ENCODE measurements at places on chromosomes 6 and 20.
A peak's percentile ranks its signal among the peaks of the same experiment; 100 is the strongest.

- DNase-seq: no peak
Observed at GRCh38 chr6:44725070-44725469, 337.6 kb downstream of the CDC5L start.

DNA sequence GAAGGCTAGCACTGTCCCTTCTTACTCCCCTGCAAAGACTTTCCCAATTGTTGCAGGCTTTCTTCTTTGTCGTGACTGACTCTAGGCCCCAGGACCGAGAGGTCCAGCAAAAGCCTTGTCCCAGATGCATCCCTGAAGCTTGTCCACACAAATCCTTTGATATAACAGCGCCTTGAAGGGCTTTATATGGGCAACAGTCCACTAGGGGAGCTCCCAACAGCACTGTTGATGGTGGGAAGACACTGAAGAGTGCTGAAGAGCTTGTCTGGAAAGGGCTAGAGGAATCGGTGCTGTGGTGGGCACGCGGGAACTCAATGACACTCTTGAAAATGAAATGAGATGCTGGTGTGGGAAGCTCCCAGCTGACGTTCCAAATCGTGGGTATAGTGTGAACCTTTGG, 316.1 kb upstream of the CDH4 start:
- no peak for DNase-seq

DNA sequence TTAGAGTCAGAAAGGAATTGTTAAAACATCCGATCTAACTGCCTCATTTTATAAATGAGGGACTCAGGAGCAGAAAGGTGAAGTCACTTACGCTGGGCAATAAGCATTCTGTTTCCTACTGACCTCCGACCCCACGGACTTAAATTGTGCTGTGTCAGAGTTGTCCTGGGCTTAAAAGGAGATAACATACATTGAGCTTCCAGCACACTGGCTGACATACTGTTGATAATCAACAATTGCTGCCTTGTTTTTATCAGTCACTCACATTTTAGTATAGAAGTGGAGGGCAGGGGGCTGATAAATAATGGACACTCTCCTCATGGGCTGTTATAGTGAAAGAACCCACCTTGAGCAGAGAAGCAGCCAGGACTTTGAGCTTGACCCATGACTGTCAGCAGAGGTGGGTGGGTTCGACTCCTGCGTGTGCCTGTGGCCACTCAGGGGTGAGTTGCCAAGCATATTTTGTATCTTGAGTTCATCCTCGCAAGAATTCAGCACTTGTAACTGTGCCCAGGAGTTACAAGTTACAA, 166.5 kb upstream of the JARID2 start:
- no peak for DNase-seq

GRCh38 chr6:4790158-4790899, 14.1 kb downstream of the CDYL start:
- no peak for DNase-seq

DNA sequence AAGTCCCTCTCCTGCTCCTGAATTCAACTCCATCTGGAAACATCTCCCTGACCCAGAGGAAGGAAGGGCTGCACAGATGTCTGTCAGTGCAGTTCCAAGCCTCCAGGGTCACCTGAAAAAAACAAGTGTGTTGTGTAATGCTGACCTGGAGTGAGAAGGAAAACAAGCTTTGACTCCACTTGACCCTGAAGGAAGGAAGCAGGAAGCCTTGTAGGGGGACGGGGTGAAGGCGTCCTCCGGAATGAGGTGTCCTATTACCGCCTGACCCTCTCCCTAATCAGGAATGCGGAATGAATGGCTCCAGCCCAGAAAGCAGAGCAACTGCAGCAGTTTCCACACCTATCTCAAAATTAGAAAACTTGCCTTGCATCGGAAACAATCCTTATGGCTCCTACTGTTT, 13.9 kb upstream of the ADGRF5 start:
- DNase-seq: no peak

DNA sequence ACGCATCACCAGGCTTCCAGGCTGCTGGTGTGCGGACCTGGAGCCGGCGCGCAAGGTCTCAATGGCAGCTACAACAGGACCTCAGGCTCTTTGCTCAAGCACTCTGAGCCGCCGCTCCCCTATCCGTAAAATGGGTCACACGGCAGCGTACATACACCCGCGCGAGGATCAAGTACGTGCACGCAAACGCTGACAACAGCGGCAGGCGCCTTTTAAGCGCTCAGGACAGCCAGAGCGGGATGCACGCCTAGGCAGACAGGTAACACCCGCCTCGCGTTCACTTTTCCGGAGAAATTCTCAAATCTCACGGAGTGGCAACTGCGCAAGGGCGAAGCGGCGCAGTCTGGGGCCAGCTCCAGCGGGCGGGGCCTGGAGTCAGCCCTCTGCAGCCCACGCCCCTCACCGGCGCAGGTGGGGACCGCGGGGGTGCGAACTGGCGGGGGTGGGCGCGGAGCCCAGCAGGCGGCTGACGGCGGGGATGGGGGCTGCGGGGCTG, 535 bp downstream of the EXOC2 start:
- DNase-seq: peak; percentile 55

- DNase-seq: no peak
Observed at GRCh38 chr6:11515763-11516162, 21.8 kb upstream of the TMEM170B start.

DNA sequence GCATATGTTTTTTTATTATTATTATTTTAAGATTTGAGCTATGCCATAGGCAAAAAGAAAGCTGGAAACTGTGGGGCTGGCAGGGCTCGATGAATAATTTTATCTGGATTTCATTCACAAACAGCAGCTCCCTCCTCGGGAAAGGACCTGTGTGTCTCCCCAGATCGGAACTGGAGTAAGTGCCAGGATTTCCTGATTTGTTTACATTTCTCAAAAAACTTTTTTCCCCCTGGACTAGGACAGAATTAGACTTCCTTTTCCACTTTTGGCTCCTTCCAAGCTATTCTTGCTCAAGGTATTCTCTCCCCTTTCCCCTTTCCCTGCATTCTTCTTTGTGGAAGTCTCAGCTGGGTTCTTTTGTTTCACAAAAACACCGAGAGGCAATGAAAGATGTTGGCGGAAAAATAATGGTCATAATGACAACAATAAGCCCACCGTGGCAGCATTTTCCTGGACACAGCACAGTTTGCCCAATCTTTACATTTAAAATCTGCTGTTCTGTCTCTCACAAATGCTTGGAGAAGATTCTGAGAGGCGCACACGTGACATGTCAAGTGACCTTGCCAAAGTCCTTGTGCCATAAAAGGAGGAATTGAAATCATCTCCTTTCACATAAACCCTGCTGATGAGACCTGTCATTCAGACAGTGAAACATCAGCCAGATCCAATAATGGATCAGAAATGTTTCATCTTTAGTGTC, 85.8 kb upstream of the PREP start:
- DNase-seq: no peak

GRCh38 chr20:6024768-6025167, 29.1 kb downstream of the LRRN4 start:
- no peak for DNase-seq

- no peak for DNase-seq
Observed at GRCh38 chr6:158969148-158969547, 30.9 kb downstream of the RSPH3 start.

DNA sequence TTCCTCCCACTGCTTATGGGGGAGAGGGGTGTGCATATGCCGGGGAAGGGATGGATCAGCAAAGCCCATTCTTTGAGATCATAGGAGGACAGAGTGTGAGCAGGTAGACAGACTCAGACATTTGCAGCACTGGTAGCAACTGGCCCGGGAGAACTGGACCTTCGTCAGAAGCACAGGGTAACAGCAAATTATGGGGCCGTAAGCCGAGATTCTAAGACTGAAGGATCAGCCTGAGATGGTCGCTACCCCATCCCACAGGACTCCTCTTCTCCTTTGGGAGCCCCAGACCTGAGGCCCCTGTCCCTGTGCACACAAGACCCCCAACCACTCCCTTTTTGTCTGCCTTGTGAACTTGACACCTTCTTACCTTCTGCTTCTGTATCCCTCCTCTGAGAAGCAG, 106.5 kb downstream of the TOX2 start:
- no peak for DNase-seq

GRCh38 chr6:5672581-5673011, 334.1 kb downstream of the NRN1 start:
- DNase-seq: no peak

- no peak for DNase-seq
Observed at GRCh38 chr6:167796192-167796981, 30.3 kb upstream of the AFDN start.

- no peak for DNase-seq
Observed at GRCh38 chr6:133682506-133683307, 206.2 kb upstream of the TCF21 start.

GRCh38 chr20:64280460-64280843, 24.9 kb downstream of the PCMTD2 start:
- no peak for DNase-seq

DNA sequence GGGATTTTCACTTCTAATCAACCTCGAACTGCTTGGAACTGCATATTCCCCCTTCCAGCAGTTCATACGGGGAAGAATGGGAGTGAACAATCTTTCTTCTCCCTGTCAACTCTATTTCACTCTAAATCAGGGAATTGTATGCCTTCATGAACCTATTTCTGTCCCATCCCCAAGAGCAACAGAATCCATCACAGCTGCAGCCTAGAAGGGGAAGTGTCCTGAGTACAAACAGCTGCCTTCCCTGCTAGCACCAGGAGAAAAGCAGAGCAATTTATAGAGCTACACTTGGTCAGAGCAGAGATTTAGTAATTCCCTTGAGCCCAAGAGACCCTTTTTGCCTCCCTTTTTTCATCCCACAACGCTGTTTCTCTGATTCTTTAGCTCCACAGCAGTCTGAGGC, 208.4 kb downstream of the ADGRG6 start:
- DNase-seq: no peak

- DNase-seq: no peak
Observed at GRCh38 chr20:41095110-41095969, 42.0 kb upstream of the PLCG1 start.

GRCh38 chr6:147274776-147275175, 70.6 kb downstream of the STXBP5 start:
- DNase-seq: no peak

- no peak for DNase-seq
Observed at GRCh38 chr6:93419304-93420162, at the start of gene EPHA7. Gene EPHA7 (minus strand): TSS chr6:93419559. CDS start chr6:93419341, 218 bp downstream.

DNA sequence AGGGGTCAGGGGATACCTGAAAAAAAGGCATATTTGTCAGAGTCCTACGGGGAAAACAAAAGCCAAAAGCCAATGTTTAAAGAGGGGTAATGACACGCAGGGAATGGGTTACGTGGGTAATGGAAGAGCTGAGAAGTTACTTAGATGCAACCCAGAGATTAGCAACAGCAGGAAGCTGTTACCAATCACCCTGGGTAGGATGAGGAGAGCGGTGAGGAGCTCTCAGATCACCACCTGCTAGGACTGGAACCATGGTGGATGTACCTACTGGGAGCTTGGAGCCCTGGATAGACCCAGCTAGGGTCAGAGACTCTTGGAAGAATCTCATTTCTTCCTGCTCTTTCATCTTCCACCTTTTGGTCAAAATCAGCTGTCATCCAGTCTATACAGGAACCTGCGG, 51.2 kb upstream of the RNF24 start:
- no peak for DNase-seq

DNA sequence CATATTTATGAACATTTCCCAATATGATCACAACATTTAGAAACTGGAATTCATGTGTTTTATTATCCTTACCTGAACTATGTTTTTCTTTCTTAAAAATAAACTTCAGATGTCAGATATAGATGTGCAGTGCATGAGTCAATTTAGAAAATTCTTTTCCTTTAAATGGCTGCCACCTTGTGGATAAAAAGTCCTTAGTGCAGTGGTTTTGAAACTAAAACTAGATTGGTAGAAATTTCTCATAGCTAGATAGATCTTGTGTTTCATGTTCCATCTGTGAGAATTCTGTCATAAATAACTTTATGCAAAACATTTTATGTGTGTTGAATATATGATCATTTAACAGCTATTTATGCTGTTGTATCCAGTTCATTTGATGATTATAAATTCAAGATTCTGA, 134.9 kb downstream of the KLHL32 start:
- DNase-seq: no peak

GRCh38 chr6:47106216-47106615, 64.1 kb upstream of the ADGRF1 start:
- DNase-seq: no peak

DNA sequence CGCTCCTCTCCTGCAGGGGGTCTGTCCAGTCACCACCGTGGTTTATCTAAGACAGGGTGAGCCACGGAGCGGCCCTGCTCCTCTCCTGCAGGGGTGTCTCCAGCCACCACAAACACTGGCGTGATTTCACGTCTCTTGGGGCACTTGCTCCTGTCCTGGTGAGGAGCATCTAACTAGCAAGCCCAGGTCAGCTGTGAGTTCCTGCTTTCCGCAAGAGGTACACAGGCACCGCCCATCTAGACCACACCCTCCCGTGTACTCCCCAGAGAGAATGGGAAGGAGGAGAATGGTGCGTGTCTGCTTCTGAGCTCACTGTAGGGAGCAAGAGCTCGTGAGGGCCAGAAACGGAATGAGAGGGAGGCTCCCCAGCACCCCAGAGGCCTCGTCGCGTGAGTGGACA, 40.7 kb downstream of the DACT2 start:
- no peak for DNase-seq

DNA sequence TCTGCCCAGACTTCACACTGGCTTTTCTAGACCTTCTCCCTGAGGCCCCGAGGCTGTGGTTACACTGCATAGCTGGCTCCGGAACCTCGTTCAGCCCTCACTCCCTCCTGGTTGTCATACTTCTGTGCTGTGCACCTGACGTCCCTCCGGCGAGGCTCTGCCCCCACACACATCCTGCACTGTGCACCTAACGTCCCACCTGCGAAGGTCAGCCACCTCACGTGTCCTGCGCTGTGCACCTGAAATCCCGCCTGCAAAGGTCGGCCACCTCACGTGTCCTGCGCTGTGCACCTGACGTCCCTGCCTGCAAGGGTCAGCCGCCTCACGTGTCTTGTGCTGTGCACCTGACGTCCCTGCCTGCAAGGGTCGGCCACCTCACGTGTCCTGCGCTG, 111.0 kb upstream of the FRMD1 start:
- DNase-seq: no peak

DNA sequence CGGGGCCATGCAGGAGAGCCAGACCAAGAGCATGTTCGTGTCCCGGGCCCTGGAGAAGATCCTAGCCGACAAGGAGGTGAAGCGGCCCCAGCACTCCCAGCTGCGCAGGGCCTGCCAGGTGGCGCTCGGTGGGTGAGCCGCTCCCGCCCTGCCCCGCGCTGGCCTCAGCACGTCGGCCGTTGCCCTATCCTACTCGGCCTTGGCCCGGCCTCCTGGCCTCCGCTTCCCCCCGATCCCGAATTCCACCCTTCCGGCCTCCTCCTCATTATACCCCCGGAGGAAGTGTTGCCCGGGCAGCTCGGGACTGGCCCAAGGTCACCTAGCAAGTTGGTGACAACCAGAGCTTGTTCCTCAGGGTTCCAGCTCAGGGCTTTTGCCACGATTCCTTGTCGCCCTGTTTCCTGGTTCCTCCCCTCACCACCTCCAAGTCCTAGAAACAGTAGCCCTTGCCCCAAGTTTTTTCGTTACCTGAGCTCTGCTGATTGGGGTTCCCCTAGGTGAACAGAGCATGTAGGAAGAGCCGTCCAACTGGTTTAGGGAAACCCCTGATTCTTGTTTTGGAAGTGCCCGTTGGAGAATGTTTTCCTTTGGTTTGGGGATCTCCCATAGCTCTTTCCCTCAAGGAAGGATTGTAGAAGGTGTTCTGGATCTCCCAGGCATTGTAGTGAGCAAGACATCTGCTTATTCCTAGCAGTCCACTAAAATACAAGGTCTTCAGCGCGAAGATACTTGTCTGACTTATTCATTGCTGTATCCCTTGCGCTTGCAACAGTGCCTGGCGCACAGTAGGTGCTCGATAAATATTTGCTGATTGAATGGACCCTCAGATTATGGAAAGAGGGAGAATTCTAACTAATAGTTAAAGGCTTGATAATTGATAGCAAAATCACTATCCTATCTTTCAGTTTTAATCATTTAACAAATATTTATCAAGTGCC, 641 bp downstream of the ARFGEF2 start:
- no peak for DNase-seq
